ENCODE measurements at places on chromosomes 16 and 17.

DNA sequence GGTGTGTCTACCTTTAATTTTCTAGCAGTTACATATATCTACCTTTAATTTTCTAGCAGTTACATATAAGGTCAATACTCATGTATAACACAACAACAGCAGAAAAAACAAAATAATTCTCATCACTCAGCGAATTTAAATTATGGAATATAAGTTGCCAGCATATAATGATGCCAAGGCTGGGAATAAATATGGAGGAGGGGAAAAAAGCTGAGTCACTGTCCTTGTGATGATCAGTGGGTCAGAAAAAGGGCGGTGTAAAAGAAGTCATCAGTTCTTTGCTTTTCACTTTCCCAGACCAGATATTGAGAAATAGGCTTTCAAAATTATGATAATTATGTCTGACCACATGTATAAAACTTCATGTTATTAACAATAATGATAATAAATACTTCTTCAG, 1471.7 kb downstream of the CDH8 start:
- no peak for DNase-seq

- no peak for DNase-seq
Measured at GRCh38 chr17:28379814-28380801, 8.6 kb downstream of the SARM1 start.

GRCh38 chr16:81455006-81455405, 10.4 kb downstream of the CMIP start:
- DNase-seq: no peak

- DNase-seq: no peak
Measured at GRCh38 chr16:87416826-87417527, 24.8 kb downstream of the MAP1LC3B start.

DNA sequence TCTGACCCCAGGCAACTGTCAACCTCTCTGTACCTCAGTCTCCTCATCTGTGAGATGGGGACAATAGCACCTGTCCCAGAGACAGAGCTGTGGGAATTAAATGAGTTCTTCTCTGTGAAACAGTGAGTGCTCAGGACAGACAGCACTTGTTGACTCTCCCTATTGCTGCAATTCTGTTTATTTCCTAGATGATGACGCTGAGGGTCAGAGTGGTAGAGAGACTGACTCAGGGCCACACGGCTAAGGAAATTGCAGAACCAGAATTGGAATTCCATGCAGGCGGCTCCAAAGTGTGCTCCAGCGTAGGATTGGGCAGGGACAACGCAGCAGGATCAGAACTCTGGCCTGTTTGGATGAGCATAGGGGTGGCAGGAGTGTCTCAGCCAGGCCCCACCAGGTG, 302.2 kb downstream of the C16orf95 start:
- DNase-seq: no peak

Data from T follicular helper cell (primary cell).